Amygdala (tissue), 56 donors: ENCODE measurements at places on chromosomes 7 and 10.

- DNase-seq, result no peak
Observed at GRCh38 chr10:116101616-116102315, 171.2 kb downstream of the GFRA1 start.

GRCh38 chr7:23183279-23184012 lies 1.6 kb downstream of the NUP42 start:
- no peak for DNase-seq

GRCh38 chr10:133618851-133619250 lies 7.7 kb downstream of the FRG2B start:
- no peak for DNase-seq

GRCh38 chr7:46750321-46750865 lies 829.3 kb upstream of the IGFBP3 start:
- DNase-seq, result no peak

DNA sequence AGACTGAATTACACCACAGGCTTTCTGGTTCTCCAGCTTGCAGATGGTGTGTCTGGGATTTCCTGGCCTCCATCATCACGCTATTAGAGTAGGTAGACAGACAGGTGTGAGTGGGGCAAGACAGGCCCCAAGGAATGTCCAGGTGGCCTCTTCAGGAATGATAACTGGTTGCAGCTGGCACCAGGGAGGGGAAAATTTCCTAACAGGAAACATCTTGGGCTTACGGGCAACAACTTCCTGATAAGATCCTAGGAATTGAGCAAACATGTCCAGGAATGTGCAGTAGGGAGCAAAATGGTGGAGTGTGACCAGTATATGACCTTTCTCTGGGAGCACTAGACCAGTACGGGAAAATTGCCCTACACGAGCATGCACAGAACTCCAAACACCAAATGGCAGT lies 11.3 kb downstream of the XRCC2 start:
- DNase-seq, result no peak

- no peak for DNase-seq
Observed at GRCh38 chr10:52284416-52285013, 29.6 kb upstream of the DKK1 start.

- no peak for DNase-seq
Observed at GRCh38 chr7:1846331-1847065, 176.4 kb downstream of the ELFN1 start.

- DNase-seq, result no peak
Observed at GRCh38 chr10:52082307-52082706, 231.8 kb upstream of the DKK1 start.

DNA sequence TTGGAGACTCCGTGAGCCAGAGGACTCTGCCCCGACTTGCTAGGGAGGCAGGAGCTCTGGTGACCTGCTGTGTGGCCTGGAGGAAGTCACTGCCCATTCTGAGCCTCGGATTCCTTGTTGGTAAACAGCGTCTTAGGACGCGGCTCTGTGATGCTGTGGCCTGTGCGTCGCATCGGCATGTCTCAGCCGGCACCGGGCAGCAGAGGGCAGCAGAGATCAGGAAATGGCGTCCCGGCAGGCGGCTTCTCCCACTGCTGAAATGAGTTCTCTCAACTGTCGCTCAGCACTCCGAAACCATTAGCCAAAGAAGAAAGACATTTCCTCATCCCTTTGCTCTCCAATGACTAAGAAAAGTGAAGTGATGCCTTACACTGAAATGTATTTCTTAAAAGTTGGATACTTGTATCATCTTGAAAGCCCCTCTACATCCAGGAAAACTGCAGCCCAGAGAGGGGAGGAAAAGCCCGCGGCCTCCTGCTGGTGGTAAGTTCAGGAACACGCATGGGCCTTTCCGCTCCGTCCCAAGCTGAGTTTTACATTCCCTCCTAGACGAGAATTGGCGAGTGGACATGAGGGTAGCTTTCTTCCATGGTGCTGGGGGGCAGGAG lies 91.7 kb downstream of the WDR11 start:
- DNase-seq, result peak; percentile 70

DNA sequence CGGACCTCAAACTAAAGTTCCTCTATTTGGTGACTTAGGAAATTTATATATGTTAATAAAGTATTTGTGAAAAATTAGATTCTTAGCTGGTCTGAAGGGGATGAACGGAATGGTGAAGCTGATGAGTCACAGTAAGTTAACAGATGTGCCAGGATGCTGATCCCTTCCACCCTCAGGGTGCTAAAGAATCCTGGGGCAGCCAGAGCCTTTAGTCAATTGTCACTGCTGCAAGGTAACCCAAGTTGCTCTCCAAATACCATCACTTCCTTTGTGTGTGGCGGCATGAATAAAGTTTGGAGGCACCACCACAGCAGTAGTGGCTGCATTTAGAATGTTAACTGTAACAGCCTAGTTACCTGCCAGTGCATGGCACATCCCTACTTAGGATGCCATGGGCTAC lies 222.6 kb upstream of the PPP1R3A start:
- DNase-seq, result no peak

- DNase-seq, result no peak
Observed at GRCh38 chr10:29041616-29042015, 247.3 kb upstream of the LYZL1 start.

DNA sequence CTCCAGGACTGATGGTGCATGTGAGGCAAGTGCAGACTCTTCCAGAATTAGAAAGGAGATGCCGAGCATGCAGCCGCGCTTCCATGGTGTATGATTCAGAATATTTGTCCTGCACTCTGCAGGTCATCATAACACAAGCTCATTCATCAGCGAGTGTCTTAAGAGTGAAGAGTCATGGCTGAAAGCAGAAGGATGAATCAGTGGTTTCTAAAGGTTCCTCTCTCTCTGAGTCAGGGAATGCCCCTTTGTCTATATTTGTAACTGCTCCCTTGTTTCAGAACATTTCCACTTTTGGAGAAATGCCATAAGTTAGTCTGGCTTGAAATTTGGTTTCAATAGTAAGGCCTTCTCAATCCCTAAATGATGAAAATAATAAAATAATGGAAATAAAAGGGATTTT lies 52.3 kb downstream of the HECW1 start:
- no peak for DNase-seq

GRCh38 chr10:126387931-126388911 lies at the start of gene ADAM12:
Gene ADAM12 (minus strand): TSS chr10:126388477. CDS start chr10:126388145, 332 bp downstream.
- no peak for DNase-seq

GRCh38 chr7:142345811-142346210 lies 88.0 kb upstream of the PRSS58 start:
- DNase-seq, result no peak

DNA sequence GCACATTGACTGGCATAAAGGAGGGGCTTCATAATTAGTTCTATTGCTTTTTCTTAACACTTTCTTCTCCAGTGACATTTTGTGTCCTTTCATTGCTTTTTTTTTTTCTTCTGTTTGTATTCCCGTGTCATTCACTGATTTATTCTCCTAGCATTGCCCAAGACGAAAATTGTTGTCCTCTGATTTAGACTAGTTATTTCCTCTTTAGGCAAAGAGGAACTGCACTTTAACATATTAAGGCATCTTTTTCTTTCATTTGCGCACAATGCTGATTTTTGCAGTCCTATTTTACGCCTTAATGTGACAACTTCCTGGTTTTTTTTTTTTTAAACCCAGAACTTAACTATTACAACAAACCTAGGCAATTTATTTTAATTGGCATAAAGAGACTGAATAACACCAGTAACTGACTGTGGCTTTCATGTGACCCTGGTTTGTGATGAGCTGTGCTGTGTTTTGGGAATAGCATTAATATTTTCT lies 39.7 kb downstream of the ARID5B start:
- no peak for DNase-seq

- no peak for DNase-seq
Observed at GRCh38 chr7:21358648-21359047, 69.2 kb upstream of the SP4 start.

- DNase-seq, result no peak
Observed at GRCh38 chr10:81315026-81315425, 560.0 kb upstream of the NRG3 start.

- DNase-seq, result peak; percentile 29
Observed at GRCh38 chr7:88480896-88481295, 174.2 kb upstream of the STEAP4 start.

DNA sequence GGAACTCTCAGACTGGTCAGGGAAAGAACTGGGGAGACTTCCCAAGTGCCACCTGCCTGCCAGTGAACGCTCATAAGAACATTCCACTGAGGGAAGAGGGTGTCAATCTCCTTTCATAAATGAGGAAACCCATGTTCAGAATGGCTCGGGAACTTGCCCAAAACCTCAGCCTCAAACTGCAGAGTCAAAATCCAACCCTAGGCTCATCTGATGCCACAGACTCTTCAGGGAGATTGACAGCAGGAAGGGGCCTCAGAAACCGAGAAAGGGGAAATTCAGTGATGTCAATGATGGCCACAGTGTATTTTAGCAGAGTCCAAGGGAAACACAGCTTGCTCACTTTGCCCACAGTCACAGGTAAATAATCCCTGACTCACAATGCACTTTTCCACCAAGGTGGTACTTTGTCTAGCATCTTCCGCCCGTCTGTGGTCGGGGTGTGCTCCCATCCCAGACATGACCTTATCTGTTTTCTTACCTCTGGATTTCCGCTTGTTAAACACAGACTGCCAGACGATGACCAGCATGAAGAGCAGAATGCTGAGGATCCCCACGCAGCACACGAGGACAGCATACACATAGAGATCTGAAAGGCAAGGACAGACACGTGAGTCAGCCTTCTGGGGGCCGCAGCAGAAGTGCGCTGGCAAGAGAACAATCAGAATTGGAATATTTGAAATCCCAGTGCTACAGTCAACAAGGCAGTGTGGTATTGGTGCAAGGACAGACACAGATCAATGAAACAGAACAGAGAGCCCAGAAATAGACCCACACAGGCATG lies 38.4 kb downstream of the VSTM4 start:
- DNase-seq, result no peak

DNA sequence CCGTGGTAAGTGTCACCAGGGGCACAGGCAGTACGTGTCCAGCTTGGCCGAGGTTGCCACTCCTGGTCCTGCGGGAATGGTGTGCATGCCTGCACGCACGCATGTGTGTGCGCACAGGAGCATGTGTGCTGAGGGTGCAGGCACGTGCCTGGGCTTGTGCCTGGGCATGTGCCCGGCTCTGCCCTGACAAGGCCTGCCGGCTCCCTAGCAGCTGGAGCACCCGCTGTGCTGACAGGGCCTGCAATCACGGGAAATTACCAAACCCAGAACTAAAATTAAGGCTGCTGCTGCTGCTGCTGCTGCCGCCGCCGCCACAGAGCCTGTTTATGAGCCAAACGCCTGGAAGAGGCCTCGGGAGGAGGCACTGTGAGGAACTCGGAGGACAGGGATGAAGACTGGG lies 28.7 kb downstream of the GHRHR start:
- DNase-seq, result no peak

- no peak for DNase-seq
Observed at GRCh38 chr7:155531681-155532080, 14.7 kb downstream of the CNPY1 start.

GRCh38 chr7:105304040-105304895 lies 84.5 kb downstream of the SRPK2 start:
- DNase-seq, result peak; percentile 53

DNA sequence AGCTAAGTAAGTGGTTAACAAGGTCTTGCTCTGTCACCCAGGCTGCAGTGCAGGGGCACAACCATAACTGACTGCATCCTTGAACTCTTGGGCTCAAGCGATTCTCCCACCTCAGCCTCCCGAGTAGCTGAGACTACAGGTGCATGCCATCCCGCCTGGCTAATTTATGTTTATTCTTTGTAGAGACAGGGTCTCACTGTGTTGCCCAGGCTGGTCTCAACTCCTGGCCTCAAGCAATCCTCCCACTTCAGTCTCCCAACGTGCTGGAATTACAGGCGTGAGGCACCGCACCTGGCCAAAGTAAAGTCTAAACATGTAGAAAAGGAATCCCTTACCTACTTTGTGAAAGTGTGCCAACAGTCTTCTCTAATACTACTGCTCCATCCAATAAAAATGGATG lies 17.9 kb downstream of the PARD3 start:
- DNase-seq, result no peak

GRCh38 chr10:11986593-11987216 lies 55.9 kb downstream of the UPF2 start:
- DNase-seq, result peak; percentile 46

DNA sequence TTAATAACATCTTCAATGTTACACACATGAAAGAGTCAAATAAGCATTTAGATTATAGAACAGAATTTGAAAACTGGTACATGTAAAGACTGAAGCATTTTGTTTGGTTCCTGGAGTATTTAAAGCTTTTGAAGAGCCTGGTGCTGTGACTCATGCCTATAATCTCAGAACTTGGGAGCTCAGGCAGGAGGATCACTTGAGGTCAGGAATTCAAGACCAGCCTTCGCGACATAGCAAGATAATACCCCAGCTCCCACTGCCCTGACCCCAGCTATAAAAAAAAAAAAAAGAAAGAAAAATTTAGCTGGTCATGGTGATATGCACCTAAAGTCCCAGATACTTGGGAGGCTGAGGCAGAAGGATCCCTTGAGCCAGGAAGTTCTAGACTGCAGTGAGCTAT lies 87.8 kb downstream of the HDAC9 start:
- DNase-seq, result no peak

DNA sequence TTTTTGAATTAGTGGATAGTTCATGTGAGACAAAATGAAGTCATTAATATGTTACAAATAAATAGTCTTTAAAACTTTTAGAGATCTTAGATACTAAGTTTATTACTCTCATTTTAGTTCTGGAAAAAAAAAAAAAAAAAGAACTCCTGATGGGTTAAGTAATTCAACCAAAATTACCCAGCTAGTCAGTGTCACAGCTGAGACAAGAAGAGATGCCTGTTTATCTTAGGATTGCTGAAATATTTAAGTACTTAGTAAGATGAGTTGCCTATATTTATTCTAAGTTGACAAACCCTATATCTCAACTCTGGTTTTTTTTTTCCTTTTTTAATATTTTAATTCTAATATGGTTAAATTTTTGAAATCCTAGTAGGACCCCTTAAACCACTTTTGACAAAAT lies 781.0 kb upstream of the LRRN3 start:
- DNase-seq, result no peak

DNA sequence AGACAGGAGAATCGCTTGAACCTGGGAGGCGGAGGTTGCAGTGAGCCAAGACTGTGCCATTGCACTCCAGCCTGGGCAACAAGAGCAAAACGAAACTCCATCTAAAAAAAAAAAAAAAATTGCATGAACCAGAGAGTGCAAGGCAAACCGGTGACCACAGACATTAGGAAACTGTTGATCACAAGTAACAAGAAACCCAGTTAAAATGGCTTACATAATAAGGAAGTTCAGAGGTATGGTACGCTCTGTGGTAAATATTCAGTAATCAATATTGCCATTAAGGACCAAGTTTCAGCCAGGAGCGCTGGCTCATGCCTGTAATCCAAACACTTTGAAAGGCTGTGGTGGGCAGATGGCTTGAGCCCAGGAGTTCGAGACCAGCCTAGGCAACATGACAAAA lies 9.2 kb upstream of the NT5C2 start:
- no peak for DNase-seq
